ENCODE measurements at places on chromosomes 13 and 19.

GRCh38 chr13:108948251-108948671, 318.9 kb downstream of the MYO16 start:
- DNase-seq = no peak

GRCh38 chr13:42553098-42554046, 20.6 kb upstream of the TNFSF11 start:
- no peak for DNase-seq

- no peak for DNase-seq
These were observed 1.7 kb upstream of the SHISA2 start for GRCh38 chr13:26053418-26053980.

GRCh38 chr13:20182231-20182846, 10.4 kb downstream of the GJB2 start:
- DNase-seq = peak; percentile 43

DNA sequence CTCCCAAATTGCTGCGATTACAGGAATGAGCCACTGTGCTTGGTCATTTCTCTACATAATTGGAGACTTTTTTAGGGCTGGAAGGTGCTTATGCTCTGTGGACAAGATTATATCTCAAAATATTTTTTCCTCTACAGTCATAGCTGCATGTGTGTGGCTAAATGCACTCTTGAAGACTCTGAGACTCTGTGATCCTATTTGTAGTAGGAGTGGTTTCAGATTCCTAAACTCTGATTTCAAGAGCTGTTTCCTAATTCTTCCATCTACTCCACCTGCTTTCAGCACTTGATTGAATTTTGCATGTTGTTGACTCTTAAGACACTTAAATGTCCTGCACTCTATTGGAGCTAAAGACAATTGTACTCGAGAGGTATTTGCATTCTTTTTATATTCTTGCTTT, 78.0 kb downstream of the KLF5 start:
- no peak for DNase-seq

DNA sequence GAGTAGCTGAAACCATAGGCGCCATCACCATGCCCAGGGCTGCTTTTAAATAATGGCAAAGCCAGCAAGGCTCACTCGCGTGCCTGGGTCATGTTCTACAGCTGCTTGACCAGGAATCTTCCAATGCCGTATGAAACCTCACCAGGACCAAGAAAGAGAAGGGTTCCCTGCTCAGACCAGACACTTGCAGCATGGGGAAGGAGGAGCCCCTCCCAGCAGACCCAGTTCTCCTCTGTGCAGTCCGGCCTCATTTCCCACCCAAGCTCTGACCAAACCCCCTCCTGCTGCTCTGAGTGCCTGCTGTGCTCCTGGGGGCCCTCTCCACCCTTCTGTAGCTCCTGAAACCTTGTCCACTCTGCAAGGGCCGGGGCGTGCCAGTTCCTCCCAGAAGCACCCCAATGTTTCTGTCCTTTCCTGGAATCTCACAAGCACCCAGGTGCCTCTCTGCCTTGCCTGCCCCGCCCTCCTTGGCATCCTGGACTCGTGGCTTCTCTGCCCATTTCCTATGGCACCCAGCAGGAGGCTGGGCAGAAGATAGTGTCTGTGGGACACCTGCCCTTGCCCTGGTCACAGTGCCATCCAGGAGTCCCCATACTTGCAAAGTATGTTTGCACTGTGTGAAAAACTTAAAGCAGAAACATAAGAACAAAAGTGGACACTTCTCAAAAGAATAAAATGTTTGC, 6.8 kb upstream of the SLC7A9 start:
- DNase-seq = no peak

- no peak for DNase-seq
These were observed 11.7 kb upstream of the SPACA6 start for GRCh38 chr19:51681286-51681941.

GRCh38 chr19:31135841-31136240, 213.4 kb downstream of the TSHZ3 start:
- no peak for DNase-seq

DNA sequence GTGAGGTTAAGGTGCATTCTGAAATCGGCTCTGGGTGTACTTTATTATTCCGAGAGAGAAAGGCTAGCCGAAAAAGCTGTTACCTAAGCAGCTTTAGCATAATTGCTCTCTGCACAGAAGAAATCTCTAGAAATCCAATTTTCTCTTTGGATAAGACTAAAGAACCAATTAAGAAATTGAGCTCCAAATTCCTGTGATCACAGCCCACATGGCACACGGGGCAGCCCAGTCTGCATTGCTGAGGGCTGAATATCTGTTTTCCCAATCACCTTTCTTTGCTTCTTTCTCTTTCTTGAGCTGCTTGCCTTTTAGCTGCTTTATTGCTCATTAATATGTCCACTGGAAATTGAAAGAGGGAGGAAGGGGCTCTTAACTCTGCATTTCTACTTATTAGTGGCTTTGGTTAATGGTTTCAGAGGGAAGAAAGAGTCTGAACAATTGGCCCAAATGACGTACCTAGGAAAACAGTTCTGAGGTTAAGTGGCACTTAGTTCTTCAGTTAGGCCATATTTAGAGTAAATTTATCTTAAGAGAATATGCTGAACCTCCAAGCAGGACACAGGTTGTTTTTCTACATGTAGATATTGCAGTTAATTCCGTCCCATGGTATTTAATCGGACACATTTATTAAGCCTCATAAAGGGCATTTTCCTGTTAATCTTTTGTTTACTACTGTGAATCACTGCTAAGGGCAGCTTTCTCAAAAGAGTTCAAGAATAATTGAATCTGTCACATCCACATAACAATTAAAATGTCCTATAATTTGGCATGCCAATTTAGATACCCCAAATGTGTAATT, 265.7 kb downstream of the ABCC4 start:
- DNase-seq = no peak

- no peak for DNase-seq
These were observed 28.7 kb downstream of the COL5A3 start for GRCh38 chr19:9981406-9982260.

DNA sequence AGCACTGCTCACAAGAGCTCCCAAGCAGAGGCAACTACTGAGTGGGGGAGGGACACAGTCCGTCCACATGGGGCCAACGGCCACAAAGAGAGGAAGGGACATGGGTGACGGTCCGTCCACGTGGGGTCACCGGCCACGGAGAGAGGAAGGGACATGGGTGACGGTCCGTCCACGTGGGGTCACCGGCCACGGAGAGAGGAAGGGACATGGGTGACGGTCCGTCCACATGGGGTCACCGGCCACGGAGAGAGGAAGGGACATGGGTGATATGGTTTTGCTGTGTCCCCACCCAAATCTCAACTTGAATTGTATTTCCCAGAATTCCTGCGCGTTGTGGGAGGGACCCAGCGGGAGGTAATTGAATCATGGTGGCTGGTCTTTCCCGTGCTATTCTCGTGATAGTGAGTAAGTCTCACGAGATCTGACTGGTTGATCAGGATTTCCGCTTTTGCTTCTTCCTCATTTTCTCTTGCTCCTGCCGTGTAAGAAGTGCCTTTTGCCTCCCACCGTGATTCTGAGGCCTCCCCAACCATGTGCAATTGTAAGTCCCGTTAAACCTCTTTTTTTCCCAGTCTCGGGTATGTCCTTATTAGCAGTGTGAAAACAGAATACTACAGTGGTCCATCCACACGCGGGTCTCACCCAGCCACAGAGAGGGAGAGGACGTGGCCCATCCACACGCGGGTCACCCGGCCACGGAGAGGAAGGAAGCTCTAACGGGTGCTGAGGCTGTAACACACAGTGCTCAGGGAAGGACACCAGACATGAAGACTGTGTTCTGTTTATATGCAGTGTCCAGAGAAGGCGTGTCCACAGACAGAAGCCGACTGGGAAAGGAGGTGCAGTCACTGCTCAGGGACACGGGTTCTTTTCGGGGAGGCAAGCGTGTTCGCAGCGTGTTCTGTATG, 48.5 kb downstream of the GAS6 start:
- no peak for DNase-seq

- no peak for DNase-seq
These were observed 131.7 kb downstream of the UGGT2 start for GRCh38 chr13:95921485-95921884.

GRCh38 chr19:30373593-30373992, 1.4 kb downstream of the ZNF536 start:
- no peak for DNase-seq

DNA sequence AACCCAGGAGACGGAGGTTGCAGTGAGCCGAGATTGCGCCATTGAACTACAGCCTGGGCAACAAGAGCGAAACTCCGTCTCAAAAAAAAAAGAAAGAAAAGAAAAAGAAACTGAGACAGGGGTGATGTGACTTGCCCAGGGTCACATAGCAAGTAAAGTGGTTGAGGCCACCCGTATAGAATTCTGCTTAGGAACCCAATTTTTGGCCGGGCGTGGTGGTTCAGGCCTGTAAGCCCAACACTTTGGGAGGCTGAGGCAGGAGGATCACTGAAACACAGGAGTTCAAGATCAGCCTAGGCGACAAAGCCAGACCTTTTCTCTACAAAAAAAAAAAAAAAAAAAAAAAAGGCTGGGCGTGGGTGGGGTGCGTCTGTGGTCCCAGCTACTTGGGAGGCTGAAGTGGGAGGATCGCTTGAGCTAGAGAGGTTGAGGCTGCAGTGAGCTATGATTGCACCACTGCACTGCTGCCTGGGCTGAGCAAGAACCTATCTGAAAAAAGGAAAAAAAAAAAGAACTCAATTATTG, 1.3 kb downstream of the SNRPA start:
- DNase-seq = no peak

GRCh38 chr19:6238643-6239281, 41.0 kb downstream of the MLLT1 start:
- DNase-seq = no peak

DNA sequence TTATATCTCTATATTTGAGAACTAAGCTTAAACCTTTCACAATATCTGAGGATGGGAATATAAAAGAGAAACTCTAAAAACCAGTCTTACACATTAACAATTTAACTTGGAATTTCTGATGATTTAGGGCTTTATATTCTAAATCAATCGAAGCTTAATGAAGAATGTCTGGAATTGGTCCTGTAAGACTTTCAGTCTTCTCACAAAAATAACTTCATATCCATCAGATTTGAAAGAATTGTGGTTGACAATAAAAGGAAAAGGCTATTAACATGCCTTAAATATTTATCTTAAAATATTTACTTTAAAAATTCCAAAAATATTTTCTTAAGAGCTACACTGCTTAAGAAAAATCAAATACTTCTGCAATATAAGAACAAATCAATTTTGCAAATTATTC, 27.3 kb downstream of the MYCBP2 start:
- DNase-seq = no peak

- DNase-seq = no peak
These were observed 102.8 kb upstream of the SLC10A2 start for GRCh38 chr13:103168901-103169508.

DNA sequence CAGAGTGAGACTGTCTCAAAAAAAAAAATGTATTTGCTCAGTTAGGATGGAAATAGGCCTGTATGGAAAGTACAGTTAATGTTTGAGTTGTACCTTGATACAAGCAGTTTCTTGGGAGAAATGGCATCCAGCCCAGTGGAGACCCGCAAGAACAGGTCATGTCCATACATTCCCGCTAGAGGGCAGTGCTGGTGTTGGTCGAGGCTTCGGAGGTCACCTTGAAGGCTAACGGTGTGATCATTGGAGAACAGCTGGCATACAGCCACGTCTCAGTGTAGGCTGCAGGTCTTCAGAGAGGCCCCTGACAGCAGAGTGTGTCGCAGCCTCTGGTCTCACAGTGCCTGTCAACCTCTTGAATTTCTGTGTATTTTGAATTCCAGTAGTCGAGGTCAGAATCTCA, 7.5 kb downstream of the ZNF610 start:
- DNase-seq = peak; percentile 25

- DNase-seq = peak; percentile 40
These were observed at the start of gene FOXA3 for GRCh38 chr19:45863840-45864628. Gene FOXA3 (plus strand): TSS chr19:45864326. CDS start chr19:45864457, 131 bp downstream.

DNA sequence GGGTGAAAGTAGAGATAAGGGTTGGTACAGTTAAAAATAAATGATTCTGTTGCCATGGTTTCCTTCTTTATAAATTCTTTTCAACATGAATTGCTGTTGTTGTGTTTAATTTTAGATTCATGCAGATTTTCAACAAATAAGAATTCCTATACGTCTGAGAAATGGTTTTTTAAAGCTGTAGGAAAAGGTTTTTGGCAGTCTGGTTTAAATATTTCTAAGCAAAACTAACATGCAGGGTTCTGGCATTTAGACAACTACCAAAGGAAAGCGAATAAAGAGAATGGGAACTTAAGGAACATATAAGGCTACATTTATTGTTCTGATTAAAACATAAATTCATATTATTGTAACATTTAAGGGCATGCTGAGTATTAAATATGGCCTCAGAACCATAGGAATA, 203.0 kb upstream of the MIR17HG start:
- DNase-seq = no peak

- DNase-seq = no peak
These were observed 515.0 kb downstream of the TBC1D4 start for GRCh38 chr13:74966814-74967424.

DNA sequence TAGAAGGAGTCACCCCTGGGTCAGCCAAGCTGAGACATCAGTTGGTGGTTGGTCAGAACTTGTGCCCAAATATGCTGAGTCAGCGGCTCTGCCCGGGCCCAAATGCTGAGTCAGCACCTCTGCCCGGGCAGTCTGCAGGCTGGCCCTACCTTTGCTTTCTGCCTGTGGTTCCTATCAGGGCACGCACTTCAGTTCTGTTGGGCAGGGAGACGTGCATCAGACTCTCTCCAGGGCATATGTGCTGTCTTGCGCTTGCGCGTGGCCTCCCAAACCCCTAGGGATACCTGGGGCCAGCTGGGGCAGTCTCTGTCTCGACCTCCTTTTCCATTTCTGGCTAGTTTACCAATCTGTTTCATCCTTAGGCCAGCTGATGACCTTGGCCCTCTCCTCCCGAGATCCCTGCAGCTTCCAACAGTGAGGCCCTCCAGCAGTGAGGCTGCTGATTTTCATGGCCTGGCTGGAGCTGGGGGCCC, 24.4 kb upstream of the LDLR start:
- DNase-seq = no peak

- peak; percentile 96 for DNase-seq
These were observed at the start of gene NOSIP for GRCh38 chr19:49580264-49581006. Gene NOSIP (minus strand): TSS chr19:49580556. CDS start chr19:49560691, 19,865 bp downstream.

GRCh38 chr13:27988520-27988919, at the start of gene URAD:
Gene URAD (minus strand): TSS chr13:27988693. CDS start chr13:27988637, 56 bp downstream.
- no peak for DNase-seq

DNA sequence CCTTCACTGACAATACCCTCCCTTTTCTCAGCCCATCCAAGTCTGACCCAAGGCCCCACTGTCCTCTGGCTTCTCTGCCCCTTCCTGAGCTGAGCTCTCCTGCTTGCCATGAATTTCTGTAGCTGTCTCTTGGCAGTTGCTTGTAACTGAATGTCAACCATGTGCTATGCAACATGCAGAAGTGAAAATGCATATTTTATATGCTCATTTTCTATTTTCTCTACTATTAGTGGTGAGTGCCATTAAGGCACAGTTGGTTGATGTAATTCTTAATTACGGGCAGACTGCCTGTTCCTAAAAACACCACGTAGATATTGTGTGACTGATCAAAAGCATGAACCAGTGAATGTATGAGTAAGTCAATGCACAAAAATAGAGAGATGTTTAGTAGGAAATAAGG, 29.6 kb downstream of the TNFSF11 start:
- DNase-seq = no peak
